ENCODE measurements at places on chromosomes 3 and 15.

DNA sequence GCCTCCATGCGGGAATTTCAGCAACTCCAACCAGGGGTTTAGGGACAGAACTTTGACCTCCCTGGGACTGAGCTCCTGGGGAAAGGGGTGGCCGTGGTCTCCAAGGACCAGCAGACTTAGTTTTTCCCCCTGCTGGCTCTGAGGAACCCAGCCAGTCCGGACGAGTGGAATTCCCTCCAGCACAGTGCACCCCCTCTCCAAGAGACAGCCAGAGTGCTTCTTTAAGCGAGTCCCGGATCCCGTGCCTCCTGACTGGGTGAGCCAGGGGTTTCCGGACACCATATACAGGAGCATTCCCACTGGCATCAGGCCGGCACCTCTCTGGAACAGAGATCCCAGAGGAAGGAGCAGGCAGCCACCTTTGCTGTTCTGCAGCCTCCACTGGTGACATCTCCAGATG is 459.5 kb downstream of the OCA2 start:
- DNase-seq = no peak

DNA sequence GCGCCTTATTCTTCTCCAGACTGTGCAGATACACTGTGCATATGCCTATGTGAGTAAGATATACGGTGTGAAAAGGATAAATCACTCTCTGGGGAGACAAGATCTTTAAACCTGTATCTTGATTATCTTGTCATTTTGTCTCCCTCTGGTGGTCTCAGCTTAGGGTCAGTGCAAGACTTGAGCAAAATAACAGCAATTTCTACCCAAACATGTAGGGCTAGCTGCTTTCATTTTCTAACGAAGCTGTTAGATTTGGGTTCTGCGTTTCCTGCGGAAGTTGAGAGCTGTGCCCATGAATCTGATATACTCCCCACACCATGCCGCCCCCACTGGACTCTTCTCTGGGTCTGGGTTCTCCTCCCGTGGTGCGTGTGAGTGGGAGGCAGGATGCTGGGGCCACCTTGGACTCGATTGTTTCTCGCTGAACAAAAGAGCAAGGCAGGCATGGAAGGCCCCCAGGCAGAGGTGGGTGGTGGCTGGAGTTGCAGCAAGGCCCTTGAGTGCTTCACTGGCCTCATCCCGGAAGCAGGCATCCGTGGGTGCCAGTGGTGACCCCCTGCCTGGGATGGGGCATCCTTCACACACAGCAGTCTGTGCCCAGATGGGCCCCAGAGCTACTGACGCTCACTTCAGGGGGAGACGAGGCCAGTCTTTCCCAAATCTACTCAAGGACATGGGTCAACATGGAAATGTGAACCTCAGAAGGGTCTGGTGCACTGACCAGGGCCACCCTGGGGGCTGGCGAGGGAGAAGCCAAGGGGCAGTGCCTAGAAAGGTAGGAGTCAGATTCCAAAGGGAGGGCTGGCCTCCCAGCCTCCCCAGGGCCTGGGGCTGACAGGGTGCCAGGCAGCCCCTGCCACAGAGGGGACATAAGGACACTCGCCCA is 179.6 kb downstream of the NSMCE3 start:
- DNase-seq = no peak

- no peak for DNase-seq
Observed at GRCh38 chr3:147216143-147216673, 190.1 kb downstream of the ZIC4 start.

- DNase-seq = no peak
Observed at GRCh38 chr3:123344175-123344906, 104.5 kb downstream of the ADCY5 start.

GRCh38 chr3:31288224-31288623 is 244.5 kb upstream of the STT3B start:
- DNase-seq = no peak

DNA sequence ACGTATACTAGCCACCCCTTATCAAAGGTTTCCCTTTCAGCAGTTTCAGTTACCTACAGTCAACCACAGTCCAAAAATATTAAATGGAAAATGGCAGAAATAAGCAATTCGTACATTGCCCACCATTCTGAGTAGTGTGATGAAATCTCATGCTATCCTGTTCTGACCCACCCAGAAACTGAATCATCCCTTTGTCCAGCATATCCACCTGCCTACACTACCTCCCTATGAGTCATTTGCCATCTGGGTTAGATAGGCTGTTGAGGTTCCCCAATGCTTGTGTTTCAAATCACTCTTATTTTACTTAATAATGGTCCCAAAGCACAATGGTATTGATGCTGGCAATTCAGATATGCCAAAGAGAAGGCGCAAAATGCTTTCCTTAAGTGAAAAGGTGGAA is 15.3 kb upstream of the PHC3 start:
- DNase-seq = no peak

Measured in stimulated activated CD4-positive, alpha-beta T cell treated with anti-CD3 and anti-CD28 coated beads, Interleukin-12 subunit alpha, Interleukin-12 subunit beta, amount 100 ng/mL, for 4 hours (primary cell).